ENCODE measurements at places on chromosomes 3 and 15.

GRCh38 chr3:179526482-179526881, 36.2 kb upstream of the ACTL6A start:
- DNase-seq: no peak

DNA sequence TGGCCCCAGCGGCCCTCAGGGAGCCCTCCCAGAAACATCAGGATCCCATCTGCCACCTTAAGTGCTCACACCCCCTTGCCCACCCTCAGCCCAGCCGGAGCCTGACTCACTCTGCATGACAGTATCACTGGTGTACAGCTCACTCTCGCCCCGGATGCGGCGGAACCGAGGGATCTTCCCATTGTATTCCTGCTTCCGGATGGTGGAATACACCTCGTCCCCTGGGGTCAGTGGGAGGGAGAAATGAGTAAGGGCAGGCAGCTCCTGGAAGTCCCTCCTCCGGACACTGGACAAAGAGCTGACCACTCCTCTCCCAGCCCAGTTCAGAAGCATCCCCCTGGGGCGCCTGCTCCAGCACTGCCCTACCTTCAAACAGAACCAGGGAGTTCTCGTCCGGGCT, 16.5 kb downstream of the SEMA7A start:
- no peak for DNase-seq

- no peak for DNase-seq
Measured at GRCh38 chr3:100270215-100270583, 9.4 kb downstream of the TBC1D23 start.

- DNase-seq: peak; percentile 46
Measured at GRCh38 chr3:15055019-15055557, 10.0 kb downstream of the MRPS25 start.

- no peak for DNase-seq
Measured at GRCh38 chr3:179194931-179195330, 46.8 kb downstream of the PIK3CA start.

GRCh38 chr3:181915551-181915950, 203.8 kb downstream of the SOX2 start:
- DNase-seq: no peak

GRCh38 chr15:75167588-75168350, 33.9 kb upstream of the C15orf39 start:
- DNase-seq: no peak

- DNase-seq: no peak
Measured at GRCh38 chr3:184144505-184144904, 9.3 kb downstream of the EIF2B5 start.

Measured in stimulated activated CD4-positive, alpha-beta T cell treated with anti-CD3 and anti-CD28 coated beads, Interleukin-4, amount 100 ng/mL, for 4 hours (primary cell).